ENCODE measurements at places on chromosomes 7 and 10. TPM values are rescaled to one million over a fixed set of nuclear protein-coding genes. Genes with fewer than 3 reads are reported as not detected.

SLC16A12 gene
- 1.2 TPM for total RNA-seq

MOGAT3 gene
- not detected for total RNA-seq

OPALIN gene
- total RNA-seq: not detected

CRCP gene
- total RNA-seq: 62.4 TPM

TMEM213 gene
- not detected for total RNA-seq

PPIF gene
- total RNA-seq: 5.7 TPM

HDAC9 gene
- 117 TPM for total RNA-seq

CPN1 gene
- total RNA-seq: not detected

RASSF4 gene
- 8.6 TPM for total RNA-seq

FKBP9 gene
- 42.8 TPM for total RNA-seq

ADCK2 gene
- total RNA-seq: 48.9 TPM

VPS37D gene
- total RNA-seq: 26.1 TPM

POLR2J2 gene
- total RNA-seq: 1.2 TPM

MEST gene
- 65.6 TPM for total RNA-seq

NPFFR1 gene
- total RNA-seq: 1.2 TPM

CRHR2 gene
- total RNA-seq: 0.41 TPM

CACNB2 gene
- 10.6 TPM for total RNA-seq

ZNF655 gene
- total RNA-seq: 59.9 TPM

POU6F2 gene
- total RNA-seq: 3.3 TPM

ATP6V0A4 gene
- total RNA-seq: 2.4 TPM

HECTD2 gene
- 58.3 TPM for total RNA-seq

IDI1 gene
- total RNA-seq: 160 TPM

ZNF438 gene
- total RNA-seq: 2.9 TPM
